ENCODE measurements at places on chromosomes 16 and 17.
A peak's percentile ranks its signal among the peaks of the same experiment; 100 is the strongest.

GRCh38 chr17:82239401-82239925 is 10.6 kb downstream of the SLC16A3 start:
- no peak for DNase-seq

- no peak for DNase-seq
These were observed 3.1 kb upstream of the GPS2 start for GRCh38 chr17:7318121-7318860.

GRCh38 chr16:27726621-27727261 is 176.8 kb downstream of the KATNIP start:
- DNase-seq, result no peak

DNA sequence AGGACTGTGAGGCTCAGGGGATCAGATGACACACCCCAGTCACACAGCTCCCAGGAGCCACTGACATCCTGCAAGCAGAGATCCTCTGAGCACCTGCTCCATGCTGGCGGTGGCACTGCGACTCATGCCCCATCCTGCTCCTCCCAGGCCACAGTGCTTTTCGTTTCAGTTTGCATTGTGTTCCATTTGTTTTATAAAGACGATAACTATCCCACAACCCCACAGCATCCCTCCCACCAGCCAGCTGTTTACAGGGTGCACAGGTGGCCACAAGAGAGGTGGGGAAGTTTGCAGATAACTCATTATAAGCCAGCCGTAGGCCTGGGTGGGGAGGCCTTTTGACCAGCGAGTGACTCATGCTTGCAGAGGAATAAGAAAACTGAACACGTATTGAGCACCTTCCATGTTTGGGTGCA is 28.2 kb downstream of the BCO1 start:
- DNase-seq, result peak; percentile 2
